Fibroblast of lung (primary cell): ENCODE measurements at places on chromosomes 6 and 20. TPM values are rescaled to one million over a fixed set of nuclear protein-coding genes. Genes with fewer than 3 reads are reported as not detected.

The RIMS4 gene
- total RNA-seq = under 0.01 TPM in 2 replicates

The SPTLC3 gene
- total RNA-seq = 4.0 and 5.9 TPM in 2 replicates

The CUTA gene
- 105 and 127 TPM in 2 replicates for total RNA-seq

The TBX18 gene
- 0.33 and 0.77 TPM in 2 replicates for total RNA-seq

The FOXA2 gene
- total RNA-seq = not detected in 2 replicates

The HIVEP1 gene
- 9.9 and 10.3 TPM in 2 replicates for total RNA-seq

The AIF1 gene
- not detected in 2 replicates for total RNA-seq

The ENPP1 gene
- 13.1 and 85.4 TPM in 2 replicates for total RNA-seq

The POPDC3 gene
- 6.7 and 14.2 TPM in 2 replicates for total RNA-seq

The MUC21 gene
- total RNA-seq = not detected in 2 replicates

The COL9A1 gene
- total RNA-seq = not detected in 2 replicates

The BHLHE23 gene
- not detected in 2 replicates for total RNA-seq

The FILIP1 gene
- total RNA-seq = 0.33 and 0.77 TPM in 2 replicates

The ECT2L gene
- under 0.01 and 0.17 TPM in 2 replicates for total RNA-seq

The CNBD2 gene
- total RNA-seq = 1.3 and 2.6 TPM in 2 replicates

The CLIC5 gene
- not detected in 2 replicates for total RNA-seq

The CAGE1 gene
- under 0.01 and 0.17 TPM in 2 replicates for total RNA-seq

The SLC2A10 gene
- 42.1 and 47.2 TPM in 2 replicates for total RNA-seq

The CCM2L gene
- not detected in 2 replicates for total RNA-seq
